H1 (cell line): ENCODE measurements at places on chromosomes 12 and 14.

- DNase-seq: no peak
Measured at GRCh38 chr12:114918535-114919233, 234.7 kb upstream of the TBX3 start.

GRCh38 chr12:89706551-89706950 is 2.1 kb downstream of the ATP2B1 start:
- DNase-seq: no peak

DNA sequence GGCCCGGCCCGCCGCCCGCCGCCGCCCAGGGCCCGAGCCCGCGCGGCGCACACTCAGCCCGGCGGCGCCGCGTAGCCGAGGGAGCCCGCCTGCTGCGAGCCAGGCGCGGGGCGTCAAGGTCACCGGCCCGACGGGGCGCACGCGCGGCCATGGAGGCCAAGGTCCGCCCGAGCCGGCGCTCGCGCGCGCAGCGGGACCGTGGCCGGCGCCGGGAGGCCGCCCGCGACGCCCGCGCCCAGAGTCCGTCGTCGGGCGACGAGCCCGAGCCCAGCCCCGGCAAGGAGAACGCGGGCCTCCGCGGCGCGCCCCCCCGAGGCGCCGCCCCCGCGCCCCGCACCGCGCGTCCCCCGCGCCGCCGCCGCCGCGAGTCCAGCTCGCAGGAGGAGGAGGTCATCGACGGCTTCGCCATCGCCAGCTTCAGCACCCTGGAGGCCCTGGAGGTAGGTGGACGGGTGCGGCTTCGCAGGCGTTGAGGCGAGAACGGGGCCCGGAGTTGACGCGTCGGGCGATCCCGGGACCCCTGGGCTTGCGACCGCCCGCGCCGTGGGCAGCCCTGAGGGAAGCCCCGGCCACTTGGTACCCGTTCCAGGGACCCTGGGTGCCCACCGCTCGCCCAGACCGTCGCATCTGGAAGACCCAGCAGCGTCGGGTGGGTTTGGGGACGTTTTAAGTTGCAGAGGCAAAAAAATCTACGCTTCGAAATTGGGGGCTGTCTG is 629 bp downstream of the FBRSL1 start:
- DNase-seq: no peak

DNA sequence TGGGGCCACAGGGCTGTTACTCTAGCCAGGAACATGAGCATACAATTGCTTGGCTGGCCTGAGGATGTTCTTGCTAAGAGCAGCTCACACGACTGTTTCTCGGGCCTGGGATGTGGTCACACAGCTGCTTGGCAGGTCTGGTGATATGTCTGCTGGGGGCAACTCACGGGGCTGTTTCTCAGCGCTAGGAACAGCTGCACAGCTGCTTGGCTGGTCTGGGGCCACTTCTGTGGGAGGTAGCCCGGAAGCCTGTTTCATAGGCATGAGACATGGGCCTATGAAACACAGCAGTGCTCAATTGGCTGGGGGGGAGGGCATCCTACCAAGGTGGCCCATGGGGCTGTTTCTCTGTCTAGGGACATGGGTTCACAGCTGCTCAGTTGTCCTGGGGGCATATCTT is 73.4 kb upstream of the DDHD1 start:
- no peak for DNase-seq

DNA sequence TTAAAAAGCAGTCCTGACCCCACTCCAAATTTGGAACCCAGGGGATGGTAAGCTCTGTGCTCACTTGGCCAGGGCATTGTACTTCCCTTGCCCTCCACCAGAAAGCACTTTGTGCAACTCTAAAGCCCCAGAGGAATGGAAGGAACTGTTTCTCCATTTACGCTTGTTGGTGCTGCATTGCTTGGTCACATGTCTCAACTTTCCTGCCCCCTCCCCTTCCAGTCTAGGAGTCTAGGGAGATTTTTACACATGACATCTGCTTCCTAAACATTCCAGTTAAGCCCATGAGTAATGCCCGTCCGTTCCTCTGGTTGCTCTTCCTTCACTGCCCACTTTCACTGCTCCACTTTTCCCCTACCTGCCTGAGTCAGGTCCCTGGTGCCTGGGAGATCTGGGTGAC is 92.6 kb upstream of the MAP1LC3B2 start:
- DNase-seq: no peak

DNA sequence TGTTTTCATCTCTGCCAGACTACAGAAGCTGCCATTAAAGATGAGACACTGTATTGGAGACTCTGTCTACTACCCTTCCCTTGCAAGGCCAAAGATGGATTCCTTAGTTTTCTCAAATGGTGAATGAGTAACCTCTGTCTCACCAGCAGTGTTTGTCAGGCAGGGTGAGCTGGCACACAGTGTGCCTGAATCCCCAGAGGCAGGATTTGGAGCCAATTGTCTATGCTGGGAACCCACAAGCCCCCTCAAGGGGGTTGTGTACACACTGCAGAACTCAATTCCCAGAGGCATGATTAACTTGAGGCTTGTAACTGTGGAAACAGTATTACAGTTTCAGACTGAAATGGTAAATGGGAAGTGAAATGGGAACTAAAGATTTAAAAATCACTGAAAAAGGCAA is 136.8 kb upstream of the PTPRB start:
- no peak for DNase-seq

GRCh38 chr12:55142669-55143565 is 16.7 kb downstream of the OR9K2 start:
- DNase-seq: peak; percentile 61

- peak; percentile 70 for DNase-seq
Measured at GRCh38 chr14:23306412-23307145, at the start of gene BCL2L2. BCL2L2 (plus strand) TSS chr14:23306833; CDS start chr14:23307768, 935 bp downstream.

GRCh38 chr12:123576611-123577010 is 7.7 kb upstream of the TMED2 start:
- no peak for DNase-seq
